ENCODE measurements at places on chromosomes 13 and 19.

DNA sequence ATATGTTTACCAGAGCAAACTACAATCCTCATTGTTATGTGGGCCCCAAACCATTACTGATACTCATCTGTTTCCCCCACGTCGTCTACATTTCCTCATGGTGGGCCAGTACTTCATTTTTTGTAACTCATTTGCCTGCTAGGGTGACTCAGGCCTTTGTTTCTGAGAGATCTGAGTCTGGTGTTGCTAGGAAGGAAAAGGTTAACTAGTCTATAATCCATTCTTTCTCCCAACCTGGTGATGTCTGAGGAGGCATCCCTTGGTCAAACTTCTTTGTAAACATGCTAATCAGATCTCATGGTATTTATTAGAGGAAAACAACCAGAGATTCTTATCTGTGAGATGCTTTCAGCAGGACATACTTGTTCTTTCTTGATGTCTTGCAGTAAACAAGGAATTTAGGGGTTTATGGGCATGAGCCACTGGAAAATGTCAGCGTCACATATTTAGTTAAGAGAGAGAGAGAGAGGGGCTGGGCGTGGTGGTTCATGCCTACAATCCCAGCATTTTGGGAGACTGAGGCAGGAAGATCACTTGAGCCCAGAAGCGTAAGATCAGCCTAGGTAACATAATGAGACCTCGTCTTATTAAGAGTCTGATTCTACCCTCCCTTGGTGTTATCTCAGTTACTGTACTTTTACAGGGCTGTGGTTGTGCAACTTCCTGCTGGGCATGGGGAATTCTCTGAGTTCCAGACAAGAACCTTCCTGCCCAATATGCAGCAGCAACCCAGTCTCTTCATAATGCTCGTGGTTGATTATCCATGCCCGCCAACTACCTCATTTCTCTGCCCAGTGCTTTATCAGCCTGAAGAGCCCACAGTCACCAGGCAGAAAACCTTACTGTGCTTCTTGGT lies 9.7 kb upstream of the DPRX start:
- peak; percentile 2 for DNase-seq

DNA sequence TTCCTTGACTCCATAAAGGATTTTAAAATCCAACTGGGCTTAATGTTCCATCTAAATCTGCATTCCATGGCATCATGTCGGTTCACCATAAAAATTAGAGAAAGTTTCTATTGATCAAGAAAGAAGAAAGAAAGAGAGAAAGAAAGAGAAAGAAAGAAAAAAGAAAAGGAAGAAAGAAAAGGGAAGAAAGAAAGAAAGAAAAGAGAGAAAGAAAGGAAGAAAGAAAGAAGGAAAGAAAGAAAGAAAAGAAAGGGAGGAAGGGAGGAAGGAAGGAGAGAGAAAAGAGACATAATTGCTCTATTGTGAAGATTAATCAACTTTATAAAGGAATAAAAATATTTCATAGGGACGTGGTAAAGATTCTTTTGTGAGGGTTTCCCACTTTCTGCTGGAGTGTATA lies 329.2 kb downstream of the DLEU7 start:
- DNase-seq = no peak

DNA sequence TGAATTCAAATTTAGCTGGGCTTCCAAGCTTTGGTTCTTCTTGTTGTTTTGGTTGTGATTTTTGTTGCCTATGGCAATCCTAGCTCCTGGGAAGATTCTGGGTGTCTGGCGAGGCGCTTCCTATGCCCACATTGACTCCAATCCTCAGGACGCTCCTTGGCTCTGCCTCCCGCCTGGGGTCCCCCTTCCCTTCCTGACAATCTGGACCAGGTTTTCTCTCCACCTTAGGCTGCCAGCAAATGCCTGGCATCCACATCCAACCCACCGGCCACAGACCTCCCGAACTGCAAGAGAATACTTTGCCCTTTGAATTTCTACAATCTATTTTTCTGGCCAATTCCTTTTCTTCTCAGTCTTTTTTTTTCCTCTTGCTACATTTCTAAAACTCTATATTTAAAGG lies 186.9 kb upstream of the UBL3 start:
- DNase-seq = no peak

DNA sequence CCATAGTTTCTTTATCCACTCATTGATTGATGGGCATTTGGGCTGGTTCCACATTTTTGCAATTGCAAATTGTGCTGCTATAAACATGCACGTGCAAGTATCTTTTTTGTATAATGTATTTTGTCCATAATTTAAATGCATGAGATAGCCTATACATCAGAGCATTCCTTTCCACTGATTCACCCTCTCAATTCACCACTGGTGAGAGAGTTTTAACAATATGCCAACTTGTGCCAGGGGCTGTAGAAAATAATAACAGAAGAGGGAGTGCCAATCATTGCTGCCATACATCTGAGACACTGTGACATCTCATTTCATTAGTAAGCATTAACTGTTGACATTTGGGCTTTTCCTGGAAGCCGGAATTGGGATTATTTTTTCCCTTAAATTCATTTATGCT lies 125.1 kb downstream of the RAP2A start:
- DNase-seq = no peak

DNA sequence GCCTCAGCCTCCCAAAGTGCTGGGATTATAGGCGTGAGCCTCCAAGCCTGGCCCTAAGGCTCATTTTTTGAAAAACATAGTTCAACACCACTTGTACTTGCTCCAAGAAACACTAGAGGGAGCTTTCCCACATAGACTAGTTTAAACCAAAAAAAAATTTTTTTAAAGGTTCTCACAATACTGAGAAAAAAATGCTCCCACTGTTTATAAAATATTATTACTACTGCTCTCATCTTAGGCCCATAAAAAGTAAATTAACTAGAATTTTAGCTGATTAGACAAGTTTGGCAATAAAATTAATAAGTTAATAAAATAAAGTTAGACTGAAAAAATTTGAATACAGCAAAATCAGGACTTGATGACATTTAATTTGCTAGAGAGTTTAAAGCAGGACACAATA lies 109.5 kb downstream of the TBC1D4 start:
- peak; percentile 68 for DNase-seq

GRCh38 chr13:39253774-39254173 lies 215.5 kb downstream of the NHLRC3 start:
- DNase-seq = no peak

- no peak for DNase-seq
Observed at GRCh38 chr13:42276683-42277082, 4.7 kb downstream of the AKAP11 start.

GRCh38 chr19:36113894-36114720 lies 568 bp downstream of the POLR2I start:
- DNase-seq = peak; percentile 13

DNA sequence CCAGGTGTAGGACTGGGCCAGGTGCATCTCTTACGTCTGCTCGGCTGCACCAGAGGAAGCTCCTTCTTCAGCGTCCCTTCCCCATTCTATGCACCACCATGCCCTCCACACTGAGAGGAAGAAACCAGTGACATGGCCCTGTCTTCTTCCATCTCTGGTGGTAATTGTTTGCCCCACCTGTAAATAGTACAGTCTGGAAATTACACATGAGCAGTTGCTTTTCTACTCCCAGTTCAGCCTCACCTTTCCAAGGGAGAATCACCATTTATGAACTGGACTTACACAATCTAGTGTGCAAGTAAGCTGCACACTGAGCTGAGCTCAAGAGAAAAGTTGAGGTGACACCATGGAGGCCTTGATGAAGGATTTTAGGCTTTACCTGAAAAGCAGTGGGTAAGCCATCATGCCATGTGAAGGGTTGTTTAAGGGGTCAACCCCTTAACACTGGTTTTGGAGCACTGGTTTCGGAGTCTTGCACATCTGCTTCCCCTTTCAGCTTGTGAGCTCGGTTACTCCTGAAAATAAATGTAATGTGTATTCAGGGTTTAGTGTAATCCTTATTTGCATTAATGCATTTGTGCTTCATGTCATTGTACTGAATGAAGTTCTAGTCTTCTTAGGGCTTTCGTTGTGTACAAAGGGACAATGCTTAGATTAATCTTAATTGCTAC lies 22.4 kb downstream of the ZNF536 start:
- no peak for DNase-seq

GRCh38 chr19:6457958-6458694 lies 1.5 kb downstream of the SLC25A23 start:
- no peak for DNase-seq

GRCh38 chr19:28234637-28235036 lies 978.3 kb downstream of the UQCRFS1 start:
- no peak for DNase-seq

DNA sequence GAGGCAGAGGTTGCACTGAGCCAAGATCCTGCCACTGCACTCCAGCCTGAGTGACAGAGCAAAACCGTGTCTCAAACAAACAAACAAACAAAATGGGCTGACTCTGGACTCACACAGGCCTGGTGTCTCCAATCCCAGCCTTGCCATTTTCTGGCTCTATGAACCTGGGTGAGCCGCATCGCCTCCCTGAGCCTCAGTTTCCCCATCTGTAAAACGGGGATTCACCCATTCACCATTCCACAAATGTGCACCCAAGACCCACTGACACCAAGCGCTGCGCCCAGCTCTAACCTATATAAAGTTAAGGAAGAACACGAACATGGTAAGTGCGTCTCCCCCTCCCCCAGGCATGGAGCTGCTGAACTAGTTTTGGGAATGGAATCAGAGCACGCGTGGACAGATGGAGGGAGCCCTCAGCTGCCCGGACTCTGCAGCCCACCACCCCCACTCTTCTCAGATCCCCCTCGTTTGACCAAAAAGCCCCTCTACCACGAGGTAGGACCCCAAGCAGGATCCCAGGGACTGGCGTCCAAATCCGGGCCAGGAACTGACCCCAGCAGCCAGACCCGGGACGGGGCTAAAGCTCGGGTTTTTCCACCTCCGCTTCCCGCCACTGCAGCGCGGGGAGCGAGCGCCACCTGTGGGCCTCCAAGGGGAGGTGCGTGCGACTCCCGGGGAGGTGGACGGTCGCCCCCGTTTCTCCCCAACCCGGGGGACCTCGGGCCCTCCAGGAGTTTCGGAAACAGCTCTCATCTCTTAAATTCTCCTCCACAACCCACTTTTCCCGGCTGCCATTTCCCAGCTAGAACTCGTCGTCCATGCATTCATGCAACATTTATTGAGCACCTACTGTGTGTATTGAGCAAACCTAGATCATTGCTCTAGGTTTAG lies 33.0 kb upstream of the ADGRE5 start:
- DNase-seq = peak; percentile 74

GRCh38 chr13:32206097-32206740 lies 108.9 kb downstream of the ZAR1L start:
- DNase-seq = no peak

GRCh38 chr13:31154939-31155338 lies 6.8 kb downstream of the HSPH1 start:
- DNase-seq = no peak

- no peak for DNase-seq
Observed at GRCh38 chr13:57739089-57739488, 107.5 kb downstream of the PCDH17 start.

DNA sequence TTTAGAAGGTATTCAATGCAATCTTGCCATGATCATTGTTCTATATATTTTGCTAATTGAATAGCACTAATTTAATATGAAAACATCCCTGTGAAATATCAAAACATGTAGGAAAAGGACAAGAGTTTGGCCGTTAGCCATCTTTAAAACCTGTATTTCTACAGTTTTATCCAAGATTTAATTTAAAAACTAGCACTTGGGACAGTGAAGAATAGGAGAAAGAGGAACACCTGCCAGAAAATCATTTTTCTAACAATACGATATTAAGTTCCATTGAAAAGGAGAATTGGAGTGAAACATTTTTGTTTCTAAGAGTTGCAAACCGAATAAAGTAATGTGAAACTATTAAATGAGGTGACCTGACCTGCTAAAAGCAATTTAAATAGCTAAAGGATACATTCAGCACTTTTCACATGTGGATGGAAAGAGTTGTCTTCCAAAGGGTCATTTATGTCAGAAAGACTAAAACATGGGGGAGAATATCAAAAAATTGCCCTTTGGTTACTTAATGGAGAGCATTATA lies 1673.6 kb upstream of the MIR17HG start:
- no peak for DNase-seq

DNA sequence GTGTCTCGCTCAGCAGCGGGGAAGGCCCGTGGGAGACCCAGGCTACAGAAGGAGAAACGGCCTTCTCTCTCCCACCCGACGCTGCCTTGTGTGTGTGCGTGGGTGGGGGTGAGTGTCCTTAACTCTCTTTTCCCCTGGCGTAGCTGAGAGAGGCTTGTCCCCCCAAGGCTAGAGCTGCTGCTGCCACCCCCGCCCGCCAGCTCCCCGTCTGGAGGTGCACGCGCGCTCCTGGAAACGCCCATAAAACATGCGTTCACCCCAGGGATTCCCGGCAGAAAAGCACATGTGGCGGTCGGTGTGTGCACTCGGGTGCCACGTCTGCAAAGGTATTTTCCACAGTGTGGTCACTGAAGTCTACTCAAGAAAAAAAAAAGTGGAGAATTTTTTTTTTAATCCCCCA lies 36.1 kb downstream of the GADD45B start:
- DNase-seq = no peak

DNA sequence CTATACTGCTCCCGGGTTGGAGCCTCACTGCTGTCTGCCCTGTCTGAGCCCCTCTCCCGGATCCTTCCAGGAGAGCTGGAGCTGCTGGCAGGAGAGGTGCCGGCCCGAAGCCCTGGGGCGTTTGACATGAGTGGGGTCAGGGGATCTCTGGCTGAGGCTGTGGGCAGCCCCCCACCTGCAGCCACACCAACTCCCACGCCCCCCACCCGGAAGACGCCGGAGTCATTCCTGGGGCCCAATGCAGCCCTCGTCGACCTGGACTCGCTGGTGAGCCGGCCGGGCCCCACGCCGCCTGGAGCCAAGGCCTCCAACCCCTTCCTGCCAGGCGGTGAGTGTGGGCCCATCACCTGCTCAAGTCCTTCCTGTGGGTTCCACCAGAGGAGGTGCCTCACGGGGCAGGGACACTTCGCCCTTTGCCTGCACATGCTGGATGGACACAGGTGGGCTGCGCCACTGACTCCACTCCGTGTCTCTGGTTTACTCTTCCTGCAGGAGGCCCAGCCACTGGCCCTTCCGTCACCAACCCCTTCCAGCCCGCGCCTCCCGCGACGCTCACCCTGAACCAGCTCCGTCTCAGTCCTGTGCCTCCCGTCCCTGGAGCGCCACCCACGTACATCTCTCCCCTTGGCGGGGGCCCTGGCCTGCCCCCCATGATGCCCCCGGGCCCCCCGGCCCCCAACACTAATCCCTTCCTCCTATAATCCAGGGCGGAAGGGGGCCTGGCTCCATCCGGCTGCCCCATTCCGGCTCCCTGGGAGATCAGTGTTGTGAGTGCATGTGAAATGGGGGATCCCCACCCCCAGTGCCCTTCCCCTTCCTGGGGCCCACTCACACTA lies 19.8 kb downstream of the EPN1 start:
- DNase-seq = no peak

DNA sequence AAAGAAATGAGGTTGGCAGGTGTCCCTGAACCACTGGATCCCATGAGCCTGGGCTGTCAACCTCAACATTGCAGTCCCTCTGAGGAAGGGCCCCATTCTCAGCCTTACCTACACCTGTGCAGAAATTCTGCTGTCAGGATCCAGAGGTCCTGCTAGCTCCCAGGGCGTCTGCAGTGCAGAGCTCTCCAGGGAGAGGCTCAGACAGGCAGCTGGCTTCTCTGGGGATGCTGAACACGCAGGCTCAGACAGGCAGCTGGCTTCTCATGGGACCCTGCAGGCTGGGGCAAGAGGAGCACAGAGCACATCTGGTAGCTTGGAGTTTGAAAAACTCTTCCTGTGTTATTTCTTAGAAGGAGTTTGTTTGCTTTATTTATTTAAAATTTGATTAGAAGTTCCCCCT lies 50.9 kb downstream of the TMEM255B start:
- no peak for DNase-seq
